Stimulated activated CD8-positive, alpha-beta memory T cell treated with anti-CD3 and anti-CD28 coated beads, Interleukin-15, amount 100 ng/mL, for 1 hour (primary cell): ENCODE measurements at places on chromosomes 7 and 10.

DNA sequence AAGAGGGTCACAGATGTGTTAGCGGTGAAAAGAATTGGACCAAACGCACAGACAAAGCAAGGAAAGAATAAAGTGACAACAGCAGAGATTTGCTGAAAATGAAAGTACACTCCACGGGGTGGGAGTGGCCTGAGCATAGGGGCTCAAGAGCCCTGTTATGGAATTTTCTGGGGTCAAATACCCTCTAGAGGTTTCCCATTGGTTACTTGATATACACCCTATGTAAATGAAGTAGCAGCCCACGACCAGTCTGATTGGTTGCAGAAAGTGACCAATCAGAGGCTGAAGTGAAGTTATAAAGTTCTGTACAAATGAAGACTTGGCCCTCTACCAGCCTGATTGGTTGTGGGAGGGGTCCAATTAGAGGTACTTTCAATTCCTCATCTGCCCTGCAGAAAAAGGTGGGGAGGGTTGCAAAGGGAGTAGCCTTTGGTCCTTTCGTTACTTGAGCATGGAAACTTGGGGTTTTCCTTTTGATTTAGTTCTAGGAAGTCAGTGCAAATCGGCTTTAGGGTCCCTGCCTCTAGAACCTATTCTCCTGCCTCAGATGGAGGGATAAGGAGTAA lies 125.6 kb upstream of the PRPS1L1 start:
- no peak for DNase-seq

DNA sequence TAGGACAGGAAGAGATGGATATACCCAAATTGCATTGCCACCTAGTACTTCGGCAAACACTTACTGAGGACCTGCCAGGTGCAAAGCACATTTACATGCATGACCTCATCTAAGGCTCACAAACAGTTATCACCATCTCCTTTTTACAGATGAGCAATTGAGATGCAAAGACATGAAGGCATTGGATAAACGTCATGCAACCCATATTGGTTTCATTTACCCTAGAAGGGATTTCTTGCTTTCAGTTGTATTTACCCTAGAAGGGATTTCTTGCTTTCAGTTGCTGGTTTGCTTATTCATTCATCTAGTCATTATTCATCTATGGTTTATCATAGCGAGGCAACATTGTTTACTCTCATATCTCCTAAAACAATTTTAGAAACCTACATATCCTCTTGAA lies 52.2 kb downstream of the STEAP1B start:
- no peak for DNase-seq

DNA sequence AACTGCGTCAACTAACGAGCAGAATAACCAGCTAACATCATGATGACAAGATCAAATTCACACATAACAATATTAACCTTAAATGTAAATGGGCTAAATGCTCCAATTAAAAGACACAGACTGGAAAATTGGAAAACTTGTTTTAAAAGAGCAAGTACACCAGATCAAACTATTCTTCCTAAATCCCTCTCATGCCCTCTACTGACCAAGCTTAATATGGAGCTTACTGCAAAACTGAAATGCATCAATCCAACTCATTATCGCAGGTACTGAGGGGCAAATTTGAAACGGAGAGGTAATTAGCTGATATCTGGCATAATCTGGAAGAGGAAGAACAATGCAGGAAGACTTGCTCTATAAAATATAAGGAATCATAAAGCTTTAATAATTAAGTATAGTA lies 1223.8 kb downstream of the NXPH1 start:
- no peak for DNase-seq

DNA sequence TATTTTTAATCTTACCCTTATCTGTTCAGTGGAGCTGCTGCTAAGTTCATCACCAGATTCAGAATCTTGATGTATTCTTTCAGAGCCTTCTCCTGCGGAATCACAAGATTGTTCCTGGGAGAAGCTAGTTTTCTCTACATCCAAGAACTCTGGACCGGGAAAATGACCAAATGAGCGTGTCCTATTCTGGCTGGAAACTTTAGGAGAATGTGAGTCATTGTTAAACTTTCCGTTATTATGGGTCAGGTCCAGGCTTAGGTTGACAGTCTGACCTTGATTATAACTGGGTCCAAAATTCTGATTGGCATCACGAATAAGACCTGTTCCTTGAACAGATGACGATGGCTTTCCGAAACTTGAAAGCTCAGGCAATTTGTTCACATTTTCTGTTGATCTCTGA lies 20.5 kb downstream of the ARHGAP12 start:
- no peak for DNase-seq

DNA sequence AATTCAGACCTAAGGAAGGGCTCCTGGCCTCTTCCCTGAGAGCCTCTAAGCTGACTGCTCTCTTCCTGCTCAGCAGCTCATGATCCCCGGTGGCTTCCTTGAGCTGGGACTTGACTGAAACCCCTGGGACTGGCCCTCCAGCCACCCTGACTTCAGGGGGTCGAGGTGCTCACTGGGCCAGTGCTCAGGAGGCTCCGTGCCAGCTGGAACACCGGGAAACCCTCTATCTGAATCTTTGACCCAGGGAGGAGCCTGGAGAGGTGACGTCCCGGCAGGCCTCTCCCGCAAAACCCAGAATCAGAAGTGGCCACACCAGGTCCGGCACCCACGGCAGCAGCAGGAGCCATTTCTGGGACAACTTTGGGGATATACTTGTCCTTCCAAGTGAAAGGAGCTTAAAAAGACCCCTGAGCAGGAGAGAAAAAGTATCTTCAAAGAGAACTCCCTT lies 110.7 kb downstream of the WDR37 start:
- DNase-seq = no peak

GRCh38 chr10:94065362-94065761 lies 71.6 kb downstream of the PLCE1 start:
- DNase-seq = no peak

- no peak for DNase-seq
These were observed 150.4 kb downstream of the CXCL12 start for GRCh38 chr10:44234483-44234875.

GRCh38 chr7:16354573-16354972 lies 66.8 kb downstream of the CRPPA start:
- no peak for DNase-seq

GRCh38 chr10:3886641-3887251 lies 101.7 kb upstream of the KLF6 start:
- DNase-seq = no peak

- no peak for DNase-seq
These were observed 598.6 kb upstream of the MGMT start for GRCh38 chr10:128868481-128868880.

GRCh38 chr10:46017733-46018132 lies 12.7 kb downstream of the NCOA4 start:
- DNase-seq = no peak

DNA sequence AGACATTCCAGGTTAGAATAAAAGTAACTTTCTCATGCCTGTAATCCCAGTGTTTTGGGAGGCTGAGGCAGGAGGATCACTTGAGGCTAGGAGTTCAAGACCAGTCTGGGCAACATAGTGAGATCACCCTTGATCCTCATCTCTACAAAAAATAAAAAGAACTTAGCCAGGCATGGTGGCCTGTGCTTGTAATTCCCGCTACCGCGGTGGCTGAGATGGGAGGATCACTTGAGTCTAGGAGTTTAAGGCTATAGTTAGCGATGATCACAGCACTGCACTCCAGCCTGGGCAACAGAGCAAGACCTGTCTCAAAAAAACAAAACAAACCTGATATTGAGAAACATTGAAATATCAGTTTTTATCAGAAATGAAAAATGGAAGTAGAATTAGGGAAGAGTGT lies 4.6 kb downstream of the TET1 start:
- DNase-seq = no peak

- DNase-seq = no peak
These were observed 24.9 kb downstream of the ZNF783 start for GRCh38 chr7:149286811-149287400.

DNA sequence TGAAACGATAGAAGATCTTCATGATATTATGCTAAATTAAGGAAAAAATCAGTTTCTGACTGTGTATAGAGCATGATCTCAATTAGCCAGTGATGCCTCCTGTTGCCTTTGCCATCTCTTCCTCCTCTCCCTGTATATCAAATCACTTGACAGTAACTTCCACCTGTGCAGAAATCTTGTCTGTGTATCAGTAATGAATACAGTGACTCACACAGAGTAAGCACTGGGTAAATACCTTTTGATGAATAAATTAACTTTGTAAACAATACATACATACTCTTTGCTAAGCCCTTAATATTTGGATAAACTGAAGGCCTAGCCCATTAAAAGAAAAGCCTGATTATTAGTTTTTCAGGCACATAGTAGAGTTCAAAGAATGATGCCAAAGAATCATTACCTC lies 610.6 kb upstream of the NRP1 start:
- DNase-seq = no peak

DNA sequence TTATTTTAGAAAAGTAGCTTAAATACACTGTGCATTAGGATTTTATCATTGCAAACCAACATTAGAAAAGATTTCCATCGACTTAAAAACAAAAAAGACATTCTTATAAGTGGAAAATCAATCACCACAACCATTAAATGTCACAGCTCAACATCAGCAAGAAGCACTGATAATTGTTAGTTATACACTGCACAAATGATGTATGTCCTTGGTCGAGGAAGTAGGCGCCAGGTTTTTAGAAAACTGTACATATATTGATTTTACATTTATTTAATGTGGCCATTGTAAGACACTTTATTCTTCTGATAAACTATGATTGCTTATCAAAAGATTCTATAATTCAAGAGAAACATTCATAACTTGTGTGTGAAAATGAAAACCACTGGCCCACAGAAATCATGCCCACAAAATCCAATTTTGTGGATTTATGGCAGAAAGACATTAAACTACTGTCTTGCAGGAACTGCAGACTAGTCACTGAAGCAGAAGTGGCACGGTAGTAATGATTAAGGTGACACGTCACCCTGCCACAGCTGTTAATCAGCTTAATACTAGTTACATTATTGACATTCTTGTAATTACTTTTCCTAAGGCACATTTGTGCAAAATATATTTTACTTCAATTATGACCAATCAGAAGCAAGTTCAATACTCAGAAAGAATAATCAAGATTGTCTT lies 79.4 kb downstream of the VPS41 start:
- no peak for DNase-seq

DNA sequence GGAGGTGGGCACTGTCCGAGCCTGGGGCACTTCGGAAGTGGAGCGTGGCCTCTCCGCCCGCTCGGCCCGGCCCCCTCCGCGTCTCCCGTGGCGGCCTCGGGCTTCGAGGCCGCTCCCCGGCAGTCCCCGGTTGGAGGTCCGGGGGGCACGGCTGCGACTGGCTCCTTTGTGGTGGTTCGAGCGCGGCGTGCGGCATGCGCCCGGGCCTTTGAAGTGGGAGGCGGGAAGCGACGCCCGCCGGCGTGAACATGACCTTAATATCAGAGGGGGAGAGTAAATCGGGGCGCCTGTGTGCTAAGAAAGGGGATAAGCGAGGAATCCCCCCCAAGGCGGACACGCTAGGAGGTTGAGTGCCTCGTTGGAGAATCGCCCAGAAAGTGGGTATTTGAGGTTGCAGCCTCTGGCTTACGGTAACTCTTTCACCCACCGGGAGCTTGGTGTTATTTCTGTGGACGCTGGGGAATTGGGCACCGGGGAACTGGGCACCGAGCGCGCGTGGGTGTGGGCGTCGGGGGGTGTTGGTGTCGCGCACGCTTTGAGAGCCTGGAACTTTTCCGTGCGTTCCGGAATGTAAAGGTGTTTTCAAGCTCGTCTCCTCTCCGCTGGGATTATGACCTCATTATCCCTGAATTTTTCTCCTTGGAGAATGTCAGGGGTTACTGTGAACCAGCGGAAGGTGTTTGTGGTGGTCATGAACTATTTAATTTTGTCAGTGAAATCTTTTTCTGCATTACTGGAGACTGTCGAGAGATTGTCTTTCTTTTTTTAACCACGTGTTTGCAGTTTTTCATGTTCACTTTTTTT lies 660 bp downstream of the SUV39H2 start:
- DNase-seq = no peak

DNA sequence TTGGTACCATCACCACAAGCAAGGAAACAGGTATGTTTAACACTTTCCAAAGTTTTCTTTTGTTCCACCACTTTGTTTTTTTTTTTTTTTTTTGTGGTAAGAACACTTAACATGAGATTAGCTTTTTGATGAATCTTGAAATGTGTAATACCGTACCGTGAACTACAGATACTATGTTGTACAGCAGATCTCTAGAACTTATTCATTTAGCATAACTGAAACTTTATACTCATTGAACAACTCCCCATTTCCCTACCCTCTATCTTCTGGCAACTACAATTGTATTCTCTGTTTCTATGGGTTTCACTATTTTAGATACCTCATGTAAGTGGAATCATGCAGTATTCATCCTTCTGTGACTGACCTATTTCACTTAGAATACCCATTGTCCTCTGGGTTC lies 162.7 kb upstream of the ITGB1 start:
- no peak for DNase-seq
